ENCODE measurements at places on chromosomes 3 and 15.
A peak's percentile ranks its signal among the peaks of the same experiment; 100 is the strongest.

DNA sequence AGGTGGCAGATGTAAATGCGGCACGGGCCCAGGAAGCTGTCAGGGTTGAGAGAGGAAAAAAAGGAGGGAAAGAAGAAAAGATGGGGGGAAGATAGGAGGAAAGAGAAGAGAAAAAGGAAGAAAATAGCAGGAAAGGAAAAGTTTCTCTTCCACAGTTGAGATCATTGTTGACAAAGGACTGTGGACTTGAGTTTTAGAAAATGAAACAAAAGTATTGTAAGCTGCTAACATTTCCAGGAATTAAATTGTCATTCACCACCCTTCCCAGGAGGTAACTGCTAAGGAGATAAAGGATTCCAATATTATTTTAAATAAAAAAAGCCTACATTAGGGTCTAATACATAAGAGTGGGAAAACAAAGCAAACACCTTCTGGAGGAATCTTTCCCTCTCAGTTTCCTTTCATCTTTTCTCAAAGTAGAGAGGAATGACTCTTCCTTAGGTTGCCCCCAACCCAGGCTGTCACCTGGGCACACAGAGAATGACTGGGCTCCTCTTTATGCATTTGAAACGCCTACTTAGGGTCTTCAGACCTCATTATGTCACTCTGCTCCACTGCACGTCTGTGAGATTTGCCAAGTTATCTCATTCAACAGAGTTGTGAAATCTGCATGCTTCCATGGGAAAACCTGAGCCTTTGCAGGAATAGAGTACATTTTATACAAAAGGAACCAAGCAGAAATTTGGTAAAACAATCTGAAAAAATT lies 194.0 kb downstream of the TNIK start:
- DNase-seq: no peak

DNA sequence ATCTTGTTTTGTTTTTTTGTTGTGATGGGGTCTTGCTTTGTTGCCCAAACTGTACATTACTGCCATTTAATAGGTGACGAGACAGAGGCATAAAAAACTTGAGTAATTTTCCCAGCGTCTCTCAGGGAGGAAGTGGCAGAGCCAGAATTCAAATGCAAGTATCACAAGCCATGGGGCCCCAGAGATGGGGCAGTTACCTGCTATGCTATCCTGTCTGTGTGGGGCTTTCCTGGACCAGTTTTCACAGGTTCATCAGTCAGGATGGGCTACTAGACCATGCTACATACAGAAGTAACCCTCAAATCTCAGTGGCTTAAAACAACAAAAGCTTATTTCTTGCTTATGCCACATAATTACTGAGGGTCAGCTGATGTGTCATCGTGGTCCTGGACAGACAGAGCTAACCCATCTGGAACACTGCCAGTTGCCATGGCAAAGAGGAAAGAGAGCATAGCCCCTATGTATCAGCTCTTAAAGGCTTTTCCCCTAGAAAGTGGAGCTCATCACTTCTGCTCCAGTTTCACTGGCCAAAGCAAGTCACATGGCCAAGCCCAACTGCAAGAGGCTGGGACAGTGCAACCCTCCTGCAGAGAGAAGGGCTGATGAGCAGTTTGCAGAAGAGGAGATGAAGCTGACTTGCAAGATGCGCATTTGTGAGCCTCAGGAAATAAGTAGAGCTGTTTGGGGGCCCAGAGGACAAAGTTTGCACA lies 31.7 kb upstream of the SYNM start:
- no peak for DNase-seq

DNA sequence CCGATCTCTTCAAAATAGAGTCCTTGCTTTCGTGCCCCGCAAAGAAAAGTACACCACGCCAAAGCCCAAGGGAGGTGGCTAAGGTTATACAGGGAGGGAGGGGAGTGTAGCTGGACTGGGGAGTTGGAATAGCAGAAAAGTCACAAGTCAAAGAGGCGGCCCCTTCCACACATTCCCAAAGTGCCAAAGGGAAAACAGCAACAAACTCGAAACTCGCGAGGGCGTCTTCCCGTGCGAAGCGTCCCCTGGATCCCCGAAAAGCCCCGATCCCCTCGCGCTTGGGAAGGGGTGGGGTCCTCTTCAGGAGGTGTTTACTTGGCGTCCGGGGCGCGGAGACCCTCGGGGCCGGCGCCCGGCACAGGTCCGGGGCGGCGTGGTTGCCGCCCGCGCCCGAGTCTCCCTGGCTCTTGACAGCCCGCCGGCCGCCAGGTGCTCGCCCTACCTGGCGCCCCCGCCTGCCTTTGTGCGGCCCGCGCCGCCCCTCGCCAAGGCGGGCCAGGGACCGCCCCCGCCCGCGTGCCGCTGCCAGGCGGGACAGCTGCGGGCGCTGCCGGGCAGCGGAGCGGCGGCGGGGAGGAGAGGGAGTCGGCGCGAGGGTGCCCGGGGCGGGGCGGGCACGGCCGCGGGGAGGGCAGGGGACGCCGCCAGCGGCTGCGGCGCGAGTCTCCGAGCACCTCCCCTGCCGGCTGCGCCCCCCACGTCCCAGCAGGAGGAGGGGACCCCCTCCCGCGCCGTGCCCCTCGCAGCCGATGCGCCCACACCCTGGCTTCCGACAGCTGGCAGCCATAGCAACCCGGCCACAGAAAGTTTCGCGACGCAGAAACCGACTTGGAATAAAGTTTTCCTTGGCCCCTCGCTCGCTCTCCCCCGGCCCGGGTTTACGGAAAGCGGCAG lies 966 bp downstream of the MYO1E start:
- no peak for DNase-seq

DNA sequence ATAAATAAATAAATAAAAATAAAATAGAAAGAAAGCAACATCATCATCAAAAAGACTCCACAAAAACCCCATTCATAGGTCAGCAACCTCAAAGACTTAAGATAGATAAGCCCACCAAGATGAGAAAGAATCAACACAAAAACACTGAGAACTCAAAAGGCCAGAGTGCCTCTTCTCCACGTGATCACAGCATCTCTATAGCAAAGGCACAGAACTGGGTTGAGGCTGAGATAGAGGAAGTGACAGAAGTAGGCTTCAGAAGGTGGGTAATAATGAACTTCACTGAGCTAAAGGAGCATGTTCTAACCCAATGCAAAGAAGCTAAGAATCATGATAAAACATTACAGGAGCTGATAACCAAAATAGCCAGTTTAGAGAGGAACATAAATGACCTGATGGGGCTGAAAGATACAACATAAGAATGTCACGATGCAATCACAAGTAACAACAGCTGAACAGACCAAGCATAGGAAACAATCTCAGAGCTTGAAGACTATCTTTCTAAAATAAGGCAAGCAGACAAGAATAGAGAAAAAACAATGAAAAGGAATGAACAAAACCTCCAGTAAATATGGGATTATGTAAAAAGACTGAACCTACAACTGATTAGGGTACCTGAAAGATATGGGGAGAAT lies 26.4 kb downstream of the GNB5 start:
- peak; percentile 53 for DNase-seq

DNA sequence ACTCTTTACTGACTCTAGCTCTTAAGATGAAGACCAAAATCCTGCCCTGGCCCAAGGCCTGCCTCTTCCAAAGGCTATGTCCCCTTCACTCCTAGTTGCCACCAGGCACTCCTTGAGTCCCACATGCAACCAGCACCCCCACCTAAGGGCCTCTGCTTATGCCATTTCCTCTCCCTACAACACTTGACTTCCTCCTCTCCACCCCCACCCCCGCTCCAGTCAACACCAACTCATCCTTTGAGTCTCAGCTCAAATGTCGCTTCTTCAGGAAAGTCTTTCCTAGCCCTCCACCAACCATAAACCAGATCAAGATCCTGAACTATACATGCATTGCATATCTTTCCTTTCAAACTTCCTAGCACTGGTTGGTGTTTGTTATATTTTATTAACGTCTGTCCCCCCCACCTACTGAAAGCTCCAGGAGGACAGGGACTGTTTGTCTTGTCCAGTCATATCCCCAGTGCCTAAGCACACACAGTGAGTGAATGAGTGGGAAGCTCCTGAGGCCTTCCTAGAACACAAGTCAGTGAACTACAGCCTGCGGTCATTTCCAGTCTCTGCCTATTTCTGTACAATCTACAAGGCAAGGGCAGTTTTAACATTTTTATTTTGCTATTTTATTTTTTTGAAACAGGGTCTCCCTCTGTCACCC lies 7.3 kb downstream of the TBC1D2B start:
- no peak for DNase-seq

DNA sequence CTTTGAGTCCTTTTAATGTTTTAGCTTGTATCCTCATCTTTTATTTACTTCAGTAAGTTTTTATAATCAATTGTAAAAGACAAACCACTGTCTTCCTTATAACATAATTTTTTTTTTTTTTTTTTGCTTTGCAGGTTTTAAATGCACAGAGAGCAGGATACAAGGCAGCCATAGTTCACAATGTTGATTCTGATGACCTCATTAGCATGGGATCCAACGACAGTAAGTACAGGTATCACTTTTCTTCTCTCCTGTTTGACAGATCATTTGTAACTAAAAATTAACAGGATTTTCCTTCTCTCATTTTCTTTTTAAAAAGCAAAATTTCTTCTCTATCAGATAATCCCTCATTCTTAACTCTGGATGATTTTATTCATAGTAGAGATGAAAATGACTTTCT lies 75.4 kb downstream of the PFN2 start:
- DNase-seq: no peak

GRCh38 chr15:93102211-93102610 lies 13.2 kb upstream of the RGMA start:
- no peak for DNase-seq

- DNase-seq: no peak
Observed at GRCh38 chr3:127025456-127025855, 42.5 kb downstream of the PLXNA1 start.

- no peak for DNase-seq
Observed at GRCh38 chr15:39605146-39605545, 24.3 kb downstream of the THBS1 start.

- DNase-seq: peak; percentile 28
Observed at GRCh38 chr3:189720736-189721417, 89.7 kb downstream of the TP63 start.

DNA sequence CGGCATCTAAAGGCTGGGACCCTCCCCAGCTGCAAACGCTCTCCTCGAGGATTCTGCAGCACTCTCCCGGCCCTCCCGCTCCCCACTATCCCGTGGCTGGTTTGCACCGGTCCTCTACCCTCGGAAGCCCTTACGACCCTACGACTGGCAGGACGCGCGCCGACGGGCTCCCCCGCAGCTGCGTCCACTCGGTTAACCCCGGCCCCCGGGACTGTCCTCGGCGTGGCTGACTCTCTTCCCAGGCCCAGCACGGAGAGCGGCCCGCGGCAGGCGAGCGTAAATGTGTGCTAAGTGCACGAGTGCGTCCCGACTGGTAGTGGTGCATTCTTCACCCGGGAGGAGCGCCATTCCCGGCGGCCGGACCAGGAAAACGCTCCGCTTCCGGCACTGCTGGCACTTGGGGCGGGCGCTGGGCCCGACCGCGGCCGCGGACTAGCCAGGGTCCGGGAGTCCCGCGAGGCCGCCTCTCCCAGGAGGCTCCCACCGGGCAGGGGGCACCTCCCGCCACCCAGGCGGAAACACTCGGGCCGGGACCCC lies 508 bp downstream of the GORASP1 start:
- DNase-seq: peak; percentile 48

DNA sequence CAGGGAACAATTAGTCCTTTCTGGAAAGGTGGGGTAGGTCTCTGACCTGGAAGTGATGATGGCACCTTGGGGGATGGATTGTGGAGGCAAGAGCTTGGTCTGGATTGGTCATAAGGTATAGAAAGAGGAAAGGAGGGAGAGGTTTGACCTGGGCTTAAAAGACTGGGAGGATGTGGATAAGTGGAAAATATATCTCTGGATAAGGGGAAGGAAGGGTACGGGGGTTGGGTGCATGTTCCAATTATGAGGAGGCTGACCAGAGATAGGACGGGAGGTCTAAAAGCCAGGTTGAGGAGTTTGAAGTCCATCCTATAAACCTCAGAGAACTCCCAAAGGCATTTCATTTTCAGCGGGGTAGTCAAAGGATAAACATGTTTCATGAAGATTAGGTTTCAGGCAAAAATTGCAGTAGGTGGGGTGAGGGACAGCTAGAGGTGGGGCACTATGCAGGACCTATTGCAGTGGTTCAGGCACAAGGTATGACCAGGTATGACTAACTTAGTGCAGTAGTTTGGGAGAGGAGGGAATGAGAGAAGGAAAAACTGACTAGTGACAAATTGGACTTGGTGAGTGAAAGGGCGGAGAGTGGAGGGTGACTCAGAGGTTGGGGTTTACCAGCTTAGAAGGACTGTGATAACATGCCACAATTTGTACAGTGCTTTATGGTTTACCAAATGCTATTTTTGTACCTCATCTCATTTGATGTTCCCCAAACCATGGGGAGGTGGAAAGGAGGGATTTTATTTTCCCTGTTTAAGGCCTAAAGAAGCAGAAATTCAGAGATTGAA lies 10.7 kb downstream of the PDE8A start:
- DNase-seq: peak; percentile 49

- no peak for DNase-seq
Observed at GRCh38 chr3:49198161-49198560, 26.8 kb downstream of the KLHDC8B start.

GRCh38 chr3:183924543-183924942 lies 39.9 kb upstream of the PARL start:
- no peak for DNase-seq

GRCh38 chr15:74552773-74553441 lies 11.9 kb downstream of the ARID3B start:
- DNase-seq: no peak

DNA sequence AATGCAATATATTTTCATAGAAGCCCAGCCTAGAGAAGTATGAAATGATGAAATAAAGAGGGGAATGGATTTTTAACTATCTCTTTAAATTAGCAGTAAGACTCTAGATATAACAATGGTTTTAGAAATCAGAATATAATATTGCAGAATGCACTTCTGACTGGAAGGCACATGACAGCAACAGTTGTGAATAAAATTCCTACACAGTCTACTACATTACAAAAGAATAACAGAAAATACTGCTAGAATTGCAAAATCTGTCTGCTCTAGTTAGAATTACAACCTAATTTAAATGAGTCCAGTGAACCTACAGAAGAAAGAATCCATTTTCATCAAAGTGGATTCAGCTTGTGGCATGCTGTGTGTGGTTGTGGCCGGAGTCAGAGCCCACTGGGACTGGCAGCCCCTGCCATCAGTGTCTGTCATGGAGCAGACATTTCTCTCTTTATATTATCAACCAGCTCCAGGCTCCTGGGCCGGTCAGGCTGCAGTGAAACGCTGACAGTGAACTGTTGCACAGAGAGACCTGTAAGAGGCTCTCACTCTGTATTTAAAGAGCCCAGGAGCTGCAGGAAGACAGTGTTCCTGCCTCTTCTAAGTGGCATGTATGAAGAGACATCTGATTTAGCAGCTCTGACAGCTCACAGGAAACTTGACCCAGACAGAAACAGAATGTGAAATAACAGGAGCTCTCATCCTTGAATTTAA lies 1523.8 kb upstream of the CADM2 start:
- DNase-seq: no peak
